ACHN (cell line): ENCODE measurements at places on chromosomes 2 and 18.
A peak's percentile ranks its signal among the peaks of the same experiment; 100 is the strongest.

GRCh38 chr2:134782792-134783191 is 55.6 kb upstream of the ACMSD start:
- peak; percentile 49 for DNase-seq

DNA sequence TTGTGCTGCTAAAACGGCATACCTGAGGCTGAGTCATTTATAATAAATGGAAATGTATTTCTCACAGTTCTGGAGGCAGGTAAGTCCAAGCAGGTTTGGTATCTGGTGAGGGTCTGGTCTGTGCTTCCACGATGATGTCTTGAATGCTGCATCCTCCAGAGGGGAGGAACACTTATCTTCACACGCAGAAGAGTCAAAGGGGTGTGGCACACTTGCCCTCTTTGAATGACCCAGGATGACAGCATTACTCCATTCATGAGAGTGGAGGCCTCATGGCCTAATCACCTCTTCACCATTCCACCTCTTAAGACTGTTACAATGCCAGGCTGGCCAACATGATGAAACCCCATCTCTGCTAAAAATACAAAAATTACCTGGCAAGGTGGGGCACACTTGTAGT is 61.0 kb downstream of the NCAPH start:
- DNase-seq = no peak

DNA sequence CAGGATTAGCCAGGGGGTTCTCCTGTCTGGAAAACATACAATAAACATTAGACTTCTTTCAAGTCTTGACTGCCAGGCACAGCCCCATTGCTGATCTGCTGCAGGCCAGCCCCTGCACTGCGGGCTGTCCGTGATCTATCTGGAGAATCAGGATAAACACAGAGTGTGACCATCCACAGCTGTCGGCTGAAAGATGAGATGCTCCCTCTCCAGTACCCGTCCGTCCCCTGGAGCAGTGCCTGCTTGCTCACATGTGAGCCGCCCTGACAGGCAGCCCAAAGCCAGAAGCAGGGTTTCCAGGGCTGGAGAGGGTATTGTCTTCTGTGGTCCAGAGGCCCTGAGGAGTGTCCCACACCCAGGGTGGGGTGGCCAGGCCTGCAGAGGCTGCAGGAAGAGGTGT is 46.1 kb upstream of the FOSL2 start:
- no peak for DNase-seq

DNA sequence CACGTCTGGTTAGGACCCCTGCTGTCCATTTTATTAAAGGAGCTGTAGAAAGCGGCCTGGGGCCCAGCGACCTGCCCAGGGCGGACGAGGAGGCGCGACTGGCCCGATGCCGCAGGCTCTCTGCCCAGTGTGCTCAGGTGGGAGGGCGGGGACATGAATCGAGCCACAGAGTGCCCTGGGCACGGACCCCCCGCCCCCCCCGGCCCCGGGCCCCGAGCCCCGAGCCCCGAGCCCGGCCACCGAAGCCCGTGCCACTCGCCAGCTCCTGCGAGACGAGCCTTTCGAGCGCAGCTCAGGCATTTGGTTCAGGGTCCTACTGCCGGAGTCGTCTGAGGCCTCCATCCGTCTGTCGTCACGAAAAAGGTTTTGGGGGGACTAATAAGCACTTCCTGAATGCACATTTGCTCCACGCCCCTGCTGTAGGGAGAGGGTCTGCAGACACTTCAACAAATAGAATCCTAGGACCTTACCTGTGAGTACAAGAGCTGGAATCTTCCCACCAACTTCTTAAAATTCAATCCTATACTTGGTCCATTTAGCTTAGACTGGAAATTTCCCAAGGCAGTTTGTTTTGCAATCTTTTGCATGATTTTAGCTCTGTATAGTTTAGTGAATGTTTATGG is 602 bp upstream of the ADAM17 start:
- no peak for DNase-seq

DNA sequence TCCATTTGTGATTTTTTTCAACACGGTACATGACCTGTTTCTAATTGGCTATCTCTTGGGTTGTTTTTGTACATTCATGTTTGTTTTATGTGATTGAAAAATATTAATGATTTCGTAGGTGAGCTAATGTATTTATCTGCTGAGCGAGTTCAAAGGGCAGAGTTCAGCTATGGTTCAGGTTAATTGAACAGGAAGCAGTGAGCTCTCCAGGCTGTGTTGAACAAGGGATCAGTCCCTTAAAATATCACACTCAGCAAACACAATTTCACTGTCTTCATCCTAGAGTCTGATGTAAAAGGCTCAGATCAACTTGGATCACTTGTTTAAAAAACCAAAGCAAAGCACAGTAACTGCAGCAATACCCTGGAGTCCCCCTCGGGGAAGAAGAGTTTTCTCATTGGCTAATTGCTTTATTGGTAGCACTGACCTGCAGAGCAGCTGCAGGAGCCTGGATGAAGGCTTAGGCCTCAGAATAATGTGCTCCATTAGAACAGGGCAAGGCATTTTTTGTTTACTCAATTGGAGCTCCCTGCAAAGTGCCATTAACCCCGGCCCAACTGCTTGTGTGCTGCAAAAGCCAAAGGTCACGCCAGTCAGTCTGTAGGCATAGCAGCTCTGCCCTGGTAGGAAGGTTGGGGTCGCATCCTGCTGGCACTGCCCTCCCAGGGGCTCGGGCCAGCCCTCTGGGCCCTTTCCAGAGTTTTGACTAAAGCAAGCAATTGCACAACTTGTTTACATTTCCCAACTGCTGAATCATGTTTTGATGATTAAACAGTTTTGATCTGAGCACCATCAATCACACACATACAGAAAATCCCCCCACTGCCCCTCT is 10.5 kb downstream of the ONECUT2 start:
- no peak for DNase-seq

DNA sequence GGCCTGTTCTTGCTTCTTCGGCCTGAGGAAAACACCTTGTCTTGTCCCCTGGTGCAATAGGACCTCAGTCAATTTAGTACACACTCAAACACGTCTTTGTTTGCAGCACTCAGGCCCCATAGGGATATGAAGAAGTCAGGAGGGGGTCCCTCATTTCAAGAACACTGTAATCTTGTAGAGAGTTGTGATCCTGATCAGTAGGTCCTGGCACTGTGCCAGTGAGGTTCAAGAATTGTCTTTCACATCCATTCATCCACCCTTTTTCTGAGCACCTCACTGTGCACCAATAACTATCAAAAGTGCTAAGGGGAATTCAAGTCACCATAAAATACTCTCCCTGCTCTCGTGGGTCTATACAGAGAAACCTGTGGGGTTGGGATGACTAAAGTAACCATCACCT is 131.4 kb upstream of the LHCGR start:
- DNase-seq = no peak

GRCh38 chr2:24597181-24597870 is 106.3 kb downstream of the NCOA1 start:
- DNase-seq = no peak

- DNase-seq = no peak
These were observed 4.4 kb upstream of the RNF103 start for GRCh38 chr2:86628091-86628522.

DNA sequence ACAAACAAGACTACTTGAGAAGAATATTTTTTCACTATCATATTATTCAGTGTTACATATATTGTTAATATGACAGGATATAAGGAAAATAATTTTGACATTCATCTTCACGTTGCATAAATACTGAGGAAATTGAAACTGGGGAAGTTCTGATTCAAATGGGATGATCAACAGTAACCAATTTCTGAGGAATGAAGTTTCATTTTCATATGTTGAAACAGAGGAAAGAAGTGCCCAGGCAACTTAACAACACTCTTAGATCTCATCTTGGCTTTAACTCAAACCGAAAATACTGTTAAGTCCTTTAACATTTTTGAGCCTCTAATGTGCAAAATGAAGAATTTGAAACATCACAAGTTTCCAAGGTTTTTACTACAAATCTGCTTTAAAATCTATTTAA is 612.2 kb upstream of the VRK2 start:
- DNase-seq = no peak

- no peak for DNase-seq
These were observed 16.6 kb downstream of the INPP5D start for GRCh38 chr2:233076749-233077148.

GRCh38 chr2:118044854-118045253 is 31.0 kb upstream of the CCDC93 start:
- no peak for DNase-seq

- DNase-seq = peak; percentile 34
These were observed 52.0 kb downstream of the PHLPP1 start for GRCh38 chr18:62767321-62767720.

DNA sequence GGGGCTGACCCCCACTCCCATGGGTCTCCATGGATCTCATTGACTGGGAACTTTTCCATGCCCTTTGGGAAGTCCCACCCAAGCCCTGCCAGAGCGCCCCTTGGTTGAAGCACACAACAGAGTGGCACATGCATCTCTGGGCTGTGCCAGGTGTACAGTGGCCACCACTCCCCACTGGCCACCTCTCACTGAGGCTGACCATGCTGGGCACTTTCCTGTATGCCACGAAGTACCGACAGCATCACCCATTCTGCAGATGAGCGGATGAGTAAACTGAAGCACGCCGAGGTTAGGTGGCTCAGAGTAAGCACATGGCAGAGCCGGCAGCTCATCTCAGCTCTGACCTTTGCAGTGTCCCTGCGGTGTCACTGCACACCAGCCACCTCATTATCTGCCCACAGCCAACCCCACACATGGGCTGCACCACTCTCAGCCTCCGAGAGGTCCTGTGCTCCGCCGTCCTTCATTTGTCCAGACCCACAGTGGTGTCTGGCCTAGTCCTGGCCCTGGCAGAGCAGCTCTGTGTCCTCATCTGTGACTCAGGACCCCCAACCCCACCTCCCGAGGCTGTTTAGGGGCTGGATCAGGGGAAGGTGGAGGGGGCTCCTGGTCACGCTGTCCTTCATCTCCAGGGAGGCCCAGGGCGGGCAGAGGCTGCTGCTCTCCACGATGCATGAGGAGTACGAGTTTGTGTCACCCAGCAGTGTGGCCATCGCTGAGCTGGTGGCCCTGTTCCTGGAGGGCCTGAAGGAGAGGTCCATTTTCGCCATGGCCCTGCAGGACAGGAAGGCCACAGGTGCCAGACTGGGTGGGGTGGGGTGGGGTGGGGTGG is 18.0 kb upstream of the GPR17 start:
- DNase-seq = no peak

- no peak for DNase-seq
These were observed 320.1 kb downstream of the PIK3C3 start for GRCh38 chr18:42275138-42275535.

- DNase-seq = no peak
These were observed 357.5 kb upstream of the ETAA1 start for GRCh38 chr2:67039517-67040103.

DNA sequence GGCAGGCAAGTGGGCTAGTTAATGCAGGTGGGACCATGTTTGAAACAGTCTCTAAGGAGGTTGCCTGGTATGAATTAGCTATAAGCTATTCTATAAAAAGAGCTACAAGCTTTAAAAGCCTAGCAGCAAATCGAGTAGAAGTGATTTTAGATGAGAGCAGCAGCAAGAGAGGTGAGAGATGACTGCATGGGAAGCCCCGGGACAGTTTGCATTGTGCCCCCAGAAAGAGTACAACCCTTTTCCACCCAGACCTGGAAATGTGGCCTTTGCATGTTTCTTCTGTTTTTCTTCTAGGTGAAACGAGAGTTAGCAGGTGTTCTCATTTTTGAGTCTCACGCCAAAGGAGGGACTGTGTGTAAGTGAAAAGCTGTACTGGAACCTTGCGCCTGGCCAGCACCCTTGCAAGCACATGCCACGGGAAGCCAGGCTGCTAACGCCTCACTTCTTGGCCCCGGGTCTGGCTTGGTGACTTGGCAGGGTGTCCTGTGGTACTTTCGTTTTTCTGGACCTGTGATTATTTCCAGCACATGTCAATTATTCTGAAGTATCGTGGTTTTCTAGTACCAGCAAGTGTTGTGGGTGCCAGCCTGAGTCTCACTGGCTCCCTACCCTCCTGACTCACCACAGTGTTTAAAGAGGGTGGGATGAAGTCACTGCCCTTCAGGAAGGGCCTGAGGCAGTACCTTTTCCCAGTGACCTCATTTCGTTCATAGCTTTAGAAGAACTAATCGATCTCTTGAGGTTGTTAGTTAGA is 90.3 kb upstream of the MAP3K20 start:
- peak; percentile 66 for DNase-seq

- DNase-seq = no peak
These were observed 69.6 kb upstream of the GYPC start for GRCh38 chr2:126586317-126586716.

DNA sequence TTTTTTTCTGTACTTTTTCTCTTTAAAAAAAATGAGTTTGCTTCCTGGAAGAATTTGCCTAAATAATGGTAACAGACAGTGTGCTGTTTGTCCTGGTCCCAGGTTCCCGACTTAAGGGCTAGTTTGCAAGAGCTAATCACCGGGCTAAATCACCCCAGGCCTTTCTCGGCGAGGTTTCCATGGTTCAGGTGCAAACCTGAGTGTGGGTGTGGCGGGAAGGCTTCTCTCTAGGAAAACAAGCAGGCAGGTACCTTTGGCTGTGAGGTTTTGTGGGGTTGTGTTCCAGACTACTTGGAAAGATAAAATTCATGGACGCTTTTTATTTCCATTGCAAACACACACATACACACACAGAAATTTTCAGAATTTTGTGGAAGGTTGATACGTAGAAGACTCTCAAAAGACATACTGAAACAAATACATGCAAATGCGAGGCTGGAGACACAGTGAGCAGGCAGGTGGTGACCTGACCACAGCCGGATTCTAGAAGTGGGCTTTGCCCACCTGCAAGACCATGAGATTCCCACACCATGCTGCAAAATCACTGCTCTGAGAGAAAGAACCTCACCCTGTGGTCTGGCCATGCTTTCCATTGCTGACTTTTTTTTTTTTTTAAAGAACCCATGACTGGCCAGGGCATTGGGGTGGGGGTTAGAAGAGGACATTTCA is 815 bp downstream of the CNDP1 start:
- no peak for DNase-seq

DNA sequence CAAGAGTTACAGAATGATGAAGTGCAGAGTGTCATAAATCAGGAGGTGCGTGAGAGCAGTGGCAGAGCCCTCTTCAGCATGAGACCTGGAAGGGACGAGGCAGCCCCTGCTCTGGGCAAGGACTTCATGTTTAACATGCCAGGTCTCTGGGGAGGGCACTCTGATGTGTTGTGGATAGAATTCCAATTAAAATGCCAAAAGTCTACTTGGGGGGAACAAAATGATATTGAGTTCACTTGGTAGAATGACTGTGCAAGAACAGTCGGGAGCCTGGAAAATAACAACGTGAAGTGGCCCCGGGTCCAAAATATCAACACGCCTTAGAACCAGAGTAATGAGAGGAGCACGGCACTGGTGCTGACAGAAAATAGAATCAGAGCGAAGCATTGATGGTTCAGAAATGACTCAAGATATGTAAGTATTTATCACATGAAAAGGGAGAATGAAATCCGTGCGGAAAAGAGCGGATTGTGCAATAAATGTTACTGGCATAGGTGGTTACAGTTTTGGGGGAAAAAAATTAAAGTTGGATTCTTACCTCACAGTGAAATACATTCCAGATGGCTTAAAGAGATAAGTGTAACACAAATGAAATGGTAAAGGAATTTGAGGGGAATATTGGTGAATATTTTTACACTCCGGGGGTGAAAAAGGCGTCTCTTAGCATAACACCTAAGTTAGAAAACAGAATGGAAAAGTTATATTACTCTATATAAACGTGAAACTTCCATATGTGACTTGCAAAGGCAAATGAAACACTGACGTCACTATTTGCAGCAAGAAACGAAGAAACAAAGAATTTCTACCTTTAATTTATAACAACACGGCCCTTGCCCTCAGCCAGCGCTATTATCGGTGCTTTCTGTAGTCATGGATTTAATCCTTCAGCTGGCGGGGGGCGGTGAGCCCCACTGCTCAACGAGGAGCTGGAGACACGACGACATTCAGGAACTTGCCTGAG is 159.4 kb upstream of the TWIST2 start:
- no peak for DNase-seq

GRCh38 chr2:61924895-61925663 is 19.6 kb downstream of the COMMD1 start:
- DNase-seq = no peak
